Dermis blood vessel endothelial cell (primary cell): ENCODE measurements at places on chromosomes 3 and 15. TPM values are rescaled to one million over a fixed set of nuclear protein-coding genes. Genes with fewer than 3 reads are reported as not detected.

DNA sequence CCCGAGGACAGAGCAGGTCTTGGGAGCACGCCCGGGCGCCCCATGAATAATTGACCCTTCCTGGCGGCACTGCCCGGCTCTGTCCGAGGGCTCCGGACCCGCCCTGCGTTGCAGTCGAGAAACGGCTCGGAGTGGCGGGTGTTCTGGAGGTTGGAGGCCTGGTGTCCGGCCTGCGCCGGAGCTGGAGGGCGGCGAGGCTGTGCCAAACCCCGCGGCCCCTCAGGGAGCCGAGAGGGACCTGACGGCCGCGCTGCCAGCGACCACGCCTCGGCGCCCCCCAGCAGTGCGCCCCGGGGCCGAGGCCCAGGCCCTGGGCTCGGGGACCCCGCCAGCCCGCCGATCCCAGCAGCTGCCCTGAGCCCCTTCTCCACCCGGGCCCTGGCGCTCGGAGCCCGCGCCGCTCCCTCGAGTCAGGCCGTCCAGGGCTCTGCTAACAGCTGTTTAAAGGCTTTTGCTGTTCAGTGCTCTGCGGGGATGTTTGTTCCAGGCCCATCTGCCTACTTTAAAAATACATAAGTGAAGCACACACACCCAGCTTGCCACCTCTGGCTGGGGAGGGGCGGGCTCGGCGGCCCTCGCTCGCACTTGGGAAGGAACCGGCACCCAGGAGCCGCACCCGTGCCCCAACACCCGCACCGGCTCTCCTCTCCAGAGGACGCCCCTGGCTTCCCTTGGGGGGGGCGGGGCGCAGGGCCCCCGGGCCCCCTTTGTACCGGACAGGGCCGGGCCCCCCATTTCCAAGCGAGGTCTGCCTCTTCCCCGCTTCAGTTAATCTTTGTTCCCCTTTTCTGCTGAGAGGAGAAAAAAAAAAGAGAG lies 730 bp upstream of the ZNF710 start:
- peak; percentile 49 for DNase-seq

DNA sequence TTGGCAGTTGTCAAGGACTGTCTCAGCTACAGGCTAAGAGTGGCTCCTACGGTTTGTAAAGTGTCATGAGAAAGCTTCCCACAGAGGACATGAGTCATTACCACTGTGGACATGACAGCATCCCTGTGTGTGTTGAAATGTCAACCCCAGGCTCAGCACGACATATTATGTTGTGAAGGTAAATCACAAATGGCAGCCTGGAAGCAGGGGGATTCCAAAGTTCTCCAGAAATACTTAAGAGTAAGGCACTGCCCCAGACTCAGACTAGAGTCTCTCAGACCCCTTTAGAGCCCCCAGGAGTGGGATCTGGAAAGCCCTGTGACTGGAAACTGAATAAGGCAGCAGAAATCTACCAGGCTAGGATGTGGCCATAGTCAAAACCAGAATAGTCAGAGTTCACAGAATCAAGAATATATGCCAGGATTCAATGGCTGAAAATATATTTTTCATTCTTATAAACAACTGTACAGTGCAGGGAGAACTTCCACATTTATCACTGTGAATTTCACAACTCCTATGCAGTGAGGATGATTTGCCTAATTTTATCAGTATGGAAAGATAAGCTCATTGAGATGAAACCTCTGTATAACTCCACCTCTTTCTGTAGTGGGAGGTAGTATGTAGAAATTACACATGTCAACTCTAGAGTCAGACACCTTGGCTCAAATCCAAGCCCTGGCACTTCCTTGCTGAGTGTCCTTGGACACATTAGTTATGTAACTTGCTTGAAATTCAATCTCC lies 237.1 kb upstream of the CFAP20DC start:
- DNase-seq, result no peak

GRCh38 chr3:196501316-196502044 lies 2.1 kb downstream of the RNF168 start:
- peak; percentile 38 for DNase-seq

DNA sequence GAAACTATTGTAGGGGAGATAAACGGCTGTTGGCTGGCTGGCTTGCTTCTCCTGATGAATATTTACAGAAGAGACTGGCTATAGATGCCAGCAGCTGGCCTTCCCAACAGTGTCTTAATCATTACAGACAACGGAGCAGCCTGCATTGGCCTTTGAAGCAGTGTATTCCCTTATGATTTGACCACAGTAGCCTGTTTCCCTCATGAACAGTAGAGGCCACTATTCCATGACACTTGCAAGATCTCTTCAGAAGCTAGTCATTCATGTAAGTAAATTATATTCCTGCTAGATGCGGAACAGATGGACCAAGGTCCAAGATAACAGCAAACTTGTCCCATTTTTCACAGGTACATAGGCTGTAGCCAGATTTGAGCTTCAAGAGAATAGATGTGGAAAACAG lies 47.3 kb downstream of the TMCO5A start:
- peak; percentile 51 for DNase-seq

- DNase-seq, result peak; percentile 75
These were observed 119.0 kb upstream of the RASGRP1 start for GRCh38 chr15:38683382-38684242.

- DNase-seq, result no peak
These were observed 58.8 kb downstream of the MAP3K13 start for GRCh38 chr3:185421577-185422232.

GRCh38 chr3:72957297-72957696 lies 39.3 kb upstream of the PPP4R2 start:
- no peak for DNase-seq

- DNase-seq, result no peak
These were observed 113.7 kb downstream of the CHSY1 start for GRCh38 chr15:101138086-101138660.

- DNase-seq, result no peak
These were observed 1248.5 kb downstream of the ROBO1 start for GRCh38 chr3:78519281-78519680.

- peak; percentile 97 for DNase-seq
These were observed 43.6 kb upstream of the CTSH start for GRCh38 chr15:78988361-78988911.

DNA sequence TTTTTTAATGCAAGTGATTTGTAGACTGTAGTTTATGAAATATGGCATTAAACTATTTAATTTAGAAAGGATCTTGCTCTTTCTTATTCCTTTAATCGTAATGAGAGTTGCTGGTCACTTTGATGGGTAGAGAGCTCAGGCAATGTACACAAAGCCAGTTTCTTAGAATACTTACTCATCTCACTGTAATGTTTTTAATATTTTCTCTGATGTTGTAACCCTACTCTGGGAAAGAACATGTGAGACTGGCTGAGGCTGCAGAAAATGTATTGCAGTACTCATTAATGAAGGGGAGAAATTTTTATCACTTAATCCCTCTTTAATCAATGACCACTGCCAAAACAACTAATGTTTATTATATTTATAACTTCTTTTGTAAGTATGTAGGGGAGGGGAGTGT lies 479.4 kb upstream of the KCNMB2 start:
- DNase-seq, result no peak

GRCh38 chr3:193347521-193348501 lies 30.7 kb downstream of the ATP13A5 start:
- no peak for DNase-seq

DNA sequence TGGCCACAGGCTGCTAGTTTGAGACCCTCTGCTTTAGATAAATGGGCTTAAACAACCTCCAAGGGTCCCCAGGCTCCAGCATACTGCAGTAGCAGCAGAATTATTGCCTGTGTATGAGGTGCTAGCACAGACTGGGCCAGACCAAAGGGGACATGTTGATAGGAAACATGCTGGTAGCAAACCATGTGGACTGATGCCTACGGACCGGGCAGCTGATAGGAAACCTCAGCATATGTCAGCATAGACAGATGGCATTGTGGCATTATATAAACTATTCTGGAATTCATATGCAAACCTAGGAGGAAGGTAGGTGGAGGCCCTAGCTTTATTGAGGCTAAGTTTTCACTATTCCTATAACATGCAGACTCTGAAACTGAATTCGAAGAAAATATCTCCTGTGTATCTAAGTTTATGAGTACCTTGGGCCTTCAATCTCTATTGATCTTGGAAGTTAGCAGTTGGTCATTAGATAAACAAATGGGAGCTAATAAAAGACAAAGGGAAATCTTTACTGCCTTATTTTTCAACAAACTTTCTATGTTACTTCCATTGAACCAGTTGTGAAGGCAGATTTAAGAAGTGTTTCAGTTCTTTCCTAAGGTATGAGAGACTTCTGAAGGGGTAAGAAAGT lies 1.7 kb upstream of the HGD start:
- DNase-seq, result no peak

- no peak for DNase-seq
These were observed at the start of gene ALDH1A2 for GRCh38 chr15:58065445-58066041. TSS of gene ALDH1A2 (minus strand) at chr15:58065711. CDS start at chr15:58065650, 61 bp downstream.

DNA sequence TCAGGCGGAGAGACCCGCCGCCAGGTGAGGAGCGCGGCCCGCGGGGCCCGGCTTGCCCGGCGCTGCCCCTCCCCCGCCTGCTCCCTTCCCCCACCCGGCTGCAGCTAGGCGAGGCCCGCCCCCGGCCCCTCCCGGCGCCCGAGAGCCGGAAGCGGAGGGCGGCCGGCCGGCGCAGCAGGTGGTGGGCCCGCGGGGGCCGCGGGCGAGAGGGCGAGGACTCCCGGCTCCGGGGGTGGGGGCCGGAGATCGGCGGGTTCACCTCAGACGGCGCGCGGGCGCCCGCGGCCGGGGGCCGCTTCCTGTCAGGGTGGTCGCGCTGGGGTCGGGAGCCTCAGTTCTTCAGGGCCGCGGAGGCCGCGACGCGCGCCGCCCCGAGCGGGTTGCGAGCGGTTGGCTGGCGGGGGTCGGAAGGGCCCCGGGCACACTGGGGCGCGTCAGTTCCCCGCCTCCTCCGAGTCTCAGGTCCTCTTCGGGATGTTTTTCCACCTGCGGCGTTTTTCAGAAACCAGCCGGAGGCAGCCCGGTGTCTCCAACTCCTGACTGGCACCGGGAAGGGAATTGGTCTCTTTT lies 395 bp downstream of the ZFAND6 start:
- peak; percentile 58 for DNase-seq

GRCh38 chr3:87696124-87697013 lies 362.4 kb downstream of the CGGBP1 start:
- DNase-seq, result no peak

- DNase-seq, result no peak
These were observed 2.2 kb downstream of the CDCP1 start for GRCh38 chr3:45143673-45144671.

DNA sequence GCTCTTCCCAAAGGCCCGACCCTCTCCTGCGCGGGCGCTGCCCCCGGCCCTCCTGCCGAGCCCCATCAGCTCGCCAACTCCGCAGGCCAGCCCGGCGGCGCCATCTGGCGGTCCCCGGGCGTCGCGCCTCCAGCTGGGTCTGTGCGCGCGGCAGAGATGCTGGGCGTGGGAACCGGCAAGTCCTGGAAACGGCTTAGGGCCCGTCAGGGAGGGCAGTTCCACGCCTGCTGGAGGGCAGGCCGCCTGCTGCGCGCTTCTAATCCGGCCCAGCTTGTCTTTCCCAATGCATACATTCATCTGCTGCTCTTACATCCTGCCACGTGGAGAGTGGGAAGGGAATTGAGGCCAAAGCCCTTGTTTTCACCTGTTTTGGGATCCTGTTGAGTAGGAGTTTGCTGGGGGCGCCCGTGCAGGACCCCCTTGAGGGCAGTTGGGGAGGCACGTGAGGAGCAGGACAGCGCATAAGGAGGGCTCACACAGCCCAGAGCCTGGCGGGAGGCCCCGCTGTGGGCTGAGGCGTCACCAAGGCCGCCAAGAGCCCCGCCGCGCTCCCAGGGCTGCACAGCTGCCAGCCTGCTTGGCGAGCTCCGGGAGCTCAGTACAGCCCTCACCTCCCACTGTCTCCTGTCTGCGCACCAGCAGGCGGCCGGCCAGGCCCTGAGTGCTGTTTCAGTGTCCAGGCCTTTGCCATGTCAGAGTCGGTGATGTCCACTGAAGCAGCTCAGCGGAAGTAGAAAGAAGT lies 165.6 kb downstream of the NSMCE3 start:
- peak; percentile 91 for DNase-seq

GRCh38 chr3:47813551-47814177 lies 10.7 kb downstream of the DHX30 start:
- DNase-seq, result no peak

DNA sequence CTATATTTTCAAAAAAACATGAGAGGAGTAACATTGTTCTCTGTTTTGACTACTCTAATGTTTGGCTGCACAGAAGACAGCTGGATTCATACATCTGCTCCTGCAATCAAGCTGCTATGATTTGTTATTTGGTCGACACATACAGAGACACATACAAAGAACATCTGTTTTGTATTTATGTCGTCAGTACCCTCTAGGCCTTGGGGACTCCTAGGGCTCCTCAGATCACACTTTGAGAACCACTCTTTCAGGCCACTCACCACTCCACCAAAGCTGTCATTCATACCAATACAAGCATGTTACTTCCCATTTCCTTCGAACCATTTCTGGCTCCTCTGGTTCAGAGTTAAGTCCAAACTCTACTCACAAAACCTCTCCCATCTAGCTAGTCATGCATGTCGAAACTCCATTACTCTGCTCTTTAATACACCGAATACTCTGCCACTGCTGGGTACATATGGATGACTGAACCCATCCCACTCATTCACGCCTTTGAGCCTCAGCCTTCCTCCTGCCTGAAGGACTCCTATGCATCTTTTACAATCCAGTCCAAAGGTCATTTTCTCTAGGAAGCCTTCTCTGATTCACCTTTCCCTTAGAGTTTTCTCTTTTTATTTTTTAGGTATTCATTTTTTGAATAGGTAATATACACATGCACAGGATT lies 102.9 kb upstream of the ARHGEF3 start:
- no peak for DNase-seq

DNA sequence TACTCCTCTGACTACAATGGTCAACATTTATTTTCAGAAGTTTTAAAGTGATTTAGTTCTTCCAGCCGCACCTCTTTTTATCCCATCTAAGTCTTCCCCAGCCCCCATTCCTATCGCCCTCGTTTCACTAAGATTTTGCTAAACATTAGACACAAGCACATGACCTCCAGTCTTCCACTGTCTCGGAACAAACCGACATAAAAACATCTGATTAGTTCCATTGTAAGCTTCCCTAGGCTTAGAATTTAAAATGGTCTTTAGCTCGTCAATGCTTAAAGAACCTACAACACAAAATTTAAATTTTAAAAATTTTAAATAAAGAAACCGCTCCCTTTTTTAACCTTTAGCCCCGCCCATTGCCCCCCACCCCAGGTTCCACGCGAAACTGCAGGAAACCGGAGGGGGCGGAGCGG lies 284 bp upstream of the TSC22D2 start:
- DNase-seq, result peak; percentile 78

- no peak for DNase-seq
These were observed 68.5 kb downstream of the CCR4 start for GRCh38 chr3:33019981-33020380.

The PLOD2 gene
- 124 and 201 TPM in 2 replicates for total RNA-seq

The NANOGP8 gene
- not detected in 2 replicates for total RNA-seq

The NEK4 gene
- 14.3 and 18.7 TPM in 2 replicates for total RNA-seq

The USP50 gene
- total RNA-seq, result 0.19 TPM in 1 of 2 replicates, not detected in the other

The CLSTN2 gene
- total RNA-seq, result 0.17 and 0.23 TPM in 2 replicates

The MEIS2 gene
- 12.9 and 13.8 TPM in 2 replicates for total RNA-seq
